ENCODE measurements at places on chromosomes 16 and 17. TPM values are rescaled to one million over a fixed set of nuclear protein-coding genes. Genes with fewer than 3 reads are reported as not detected.

DNA sequence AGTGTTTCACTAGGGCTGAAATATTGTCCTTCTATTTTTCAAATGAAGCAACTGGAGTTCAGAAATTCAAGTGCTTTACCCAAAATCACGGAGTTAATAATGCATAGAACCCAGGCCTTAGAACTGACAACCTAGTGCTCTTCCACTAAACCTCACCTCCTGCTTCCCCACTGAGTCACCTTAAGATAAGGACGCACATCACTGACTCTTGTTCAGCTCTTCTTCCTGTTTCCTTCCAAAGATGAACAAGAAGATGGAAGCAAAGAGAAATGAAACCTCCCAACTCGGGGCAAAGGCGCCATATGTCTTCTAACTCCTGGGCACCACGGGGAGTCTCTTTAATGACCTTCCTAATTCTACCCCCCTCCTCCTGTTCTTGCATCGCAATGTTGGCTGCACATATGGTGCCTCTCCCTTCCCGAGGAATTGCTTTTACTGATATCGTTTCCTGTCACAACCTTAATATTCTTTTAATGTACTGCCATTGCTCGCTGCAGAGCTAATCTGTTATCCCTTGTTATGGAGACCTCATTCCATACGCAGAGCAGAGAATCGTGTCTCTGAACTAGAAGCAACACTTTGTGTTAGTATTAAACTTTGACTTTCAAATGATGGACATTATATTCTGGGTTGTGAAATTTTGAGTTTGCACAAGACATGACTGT is 591.4 kb downstream of the TMEM114 start:
- DNase-seq, result no peak

Gene PAGR1
- total RNA-seq, result 16.0 TPM

Gene NLGN2
- total RNA-seq, result 15.4 TPM

Gene TMEM95
- not detected for total RNA-seq

- DNase-seq, result no peak
Measured at GRCh38 chr16:67881621-67882161, 3.0 kb upstream of the NRN1L start.

DNA sequence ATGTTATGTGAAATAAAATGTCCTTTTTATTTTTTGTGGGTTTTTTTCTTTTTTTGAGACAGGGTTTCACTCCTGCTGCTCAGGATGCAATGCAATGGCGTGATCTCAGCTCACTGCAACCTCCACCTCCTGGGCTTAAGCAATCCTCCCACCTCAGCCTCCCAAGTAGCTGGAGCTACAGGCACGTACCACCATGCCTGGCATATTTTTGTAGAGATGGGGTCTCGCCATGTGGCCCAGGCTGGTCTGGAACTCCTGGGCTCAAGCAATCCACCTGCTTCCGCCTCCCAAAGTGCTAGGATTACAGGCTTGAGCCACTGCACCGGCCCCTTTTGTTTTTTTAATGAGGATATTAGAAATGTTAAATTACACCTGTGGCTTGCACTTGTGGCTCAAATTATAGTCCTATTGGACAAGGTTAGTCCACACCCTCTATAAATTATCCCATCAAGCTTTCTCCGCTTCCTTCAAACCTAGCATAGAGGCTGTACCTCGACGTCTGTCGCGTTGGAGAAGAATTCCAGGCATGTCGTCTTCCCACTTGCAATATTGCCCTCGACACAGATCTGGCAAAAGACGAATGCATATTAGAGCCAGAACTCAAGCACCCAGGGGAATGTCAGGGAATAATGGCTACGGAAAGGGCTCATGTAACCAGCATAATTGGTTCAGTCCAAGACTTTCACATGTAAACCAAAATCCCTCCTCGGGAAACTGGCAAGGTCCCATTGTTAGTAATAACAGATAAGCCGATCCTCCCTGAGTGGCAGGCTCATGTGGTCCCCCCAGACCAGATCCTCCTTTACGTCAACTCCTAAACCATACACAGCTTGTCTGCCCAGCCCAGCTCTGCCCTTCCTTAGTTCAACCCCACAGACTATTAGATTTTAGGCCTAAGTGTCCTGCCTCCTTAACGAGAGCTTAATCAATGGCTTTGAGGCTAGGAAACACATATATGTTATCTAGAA is 8.2 kb downstream of the TK2 start:
- DNase-seq, result no peak

Measured in right cardiac atrium (tissue), 5 donors.